ENCODE measurements at places on chromosomes 3 and 15. TPM values are rescaled to one million over a fixed set of nuclear protein-coding genes. Genes with fewer than 3 reads are reported as not detected.

GOLIM4 gene
- 15.7 TPM for total RNA-seq

GP9 gene
- total RNA-seq: not detected

- no peak for DNase-seq
Observed at GRCh38 chr15:31228980-31229826, 97.4 kb upstream of the KLF13 start.

DNA sequence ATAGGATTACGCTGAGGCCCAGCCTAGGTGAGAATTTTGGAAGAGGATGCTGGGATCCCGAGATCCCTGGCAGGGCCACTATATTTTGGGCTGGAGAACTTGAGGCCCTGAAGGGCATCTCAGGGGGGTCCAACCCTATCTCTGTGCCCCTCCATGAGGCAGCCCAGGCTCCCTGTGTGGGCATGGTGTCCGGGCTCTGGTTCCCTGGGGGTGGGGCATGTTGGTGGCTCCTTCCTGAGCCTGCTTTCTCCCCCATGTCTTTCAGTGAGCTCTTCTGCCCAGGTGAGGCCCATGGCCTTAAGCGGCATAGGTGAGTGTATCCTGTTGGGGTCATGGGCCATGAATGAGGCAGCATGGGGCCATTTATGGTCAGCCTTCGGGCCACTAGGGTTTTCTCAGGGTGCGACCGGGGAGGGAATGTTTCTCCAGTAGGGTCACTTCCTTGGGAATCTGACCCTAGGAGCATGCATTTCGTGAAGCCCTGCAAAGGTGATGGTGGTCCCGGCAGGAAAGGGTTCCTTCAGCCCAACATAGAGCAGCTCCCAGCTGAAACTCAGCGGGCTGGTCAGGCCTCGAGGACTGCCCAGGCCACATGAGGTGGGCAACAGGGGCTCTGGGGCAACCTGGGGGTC lies 191.3 kb downstream of the UBE3A start:
- no peak for DNase-seq
